Esophagus mucosa (tissue), 1 donor: ENCODE measurements at places on chromosomes 5 and 9. TPM values are rescaled to one million over a fixed set of nuclear protein-coding genes. Genes with fewer than 3 reads are reported as not detected.

LCNL1 gene
- total RNA-seq, result 0.20 TPM

ADCY2 gene
- total RNA-seq, result 0.12 TPM

- ATAC-seq, result peak; percentile 21
These were observed 422 bp upstream of the TRIM32 start for GRCh38 chr9:116686693-116687073.

DNA sequence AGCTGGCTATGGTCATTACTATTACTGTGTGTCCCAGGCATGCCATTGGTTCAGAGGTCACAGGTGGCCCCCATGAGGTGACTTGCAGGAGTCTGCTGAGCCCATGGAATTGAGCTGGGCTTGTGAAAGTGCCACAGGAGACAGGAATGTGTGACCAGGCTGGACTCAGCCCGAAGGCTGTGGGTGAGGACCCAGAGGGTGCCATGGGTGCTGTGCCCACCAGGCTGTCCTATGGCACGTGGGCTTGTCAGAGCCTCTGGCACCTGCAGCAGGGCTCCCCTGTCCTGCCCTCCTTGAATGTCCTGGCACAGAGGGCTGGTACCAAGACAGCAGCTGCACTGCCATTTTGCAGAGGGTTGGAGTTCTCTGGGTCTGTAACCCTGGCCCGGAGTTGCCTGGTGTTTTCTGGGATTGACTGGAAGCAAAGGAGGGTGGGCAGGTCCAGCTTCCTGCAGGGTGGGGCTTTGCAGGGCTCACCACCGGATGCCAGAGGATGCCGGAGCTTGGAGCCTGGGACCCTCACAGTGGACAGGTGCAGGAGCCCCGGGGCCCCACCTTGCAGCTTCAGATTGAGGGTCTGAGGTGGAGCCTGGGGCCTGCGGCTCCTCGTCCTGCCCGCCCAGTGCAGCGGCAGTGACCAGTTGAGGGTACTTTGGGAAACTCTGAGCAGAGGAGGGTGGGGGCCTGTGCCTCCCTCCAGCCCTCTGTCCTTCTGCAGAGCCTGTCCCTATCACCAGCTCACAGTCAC, 14.2 kb downstream of the COL5A1 start:
- peak; percentile 14 for ATAC-seq

DNA sequence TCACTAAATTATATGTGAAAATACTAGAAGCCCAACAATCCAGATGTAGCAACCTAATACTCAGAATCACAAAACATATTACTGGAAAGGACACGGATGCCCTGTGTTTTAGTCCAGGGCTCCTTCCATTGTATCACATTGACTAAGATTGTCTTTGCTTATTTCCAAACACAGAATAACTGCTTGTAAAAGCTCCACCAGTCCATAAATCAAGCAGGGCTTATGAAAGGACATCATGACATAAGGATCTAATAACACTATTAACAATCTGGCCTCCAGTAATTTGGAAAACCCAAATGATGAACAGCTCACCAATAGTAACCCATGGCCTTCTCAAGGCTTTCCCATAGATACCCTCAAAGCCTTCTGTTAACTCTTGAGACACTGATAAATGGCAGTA, 39.8 kb downstream of the WDR41 start:
- ATAC-seq, result no peak

GRCh38 chr5:149665416-149666175, 64.5 kb upstream of the PPARGC1B start:
- ATAC-seq, result peak; percentile 7

GRCh38 chr9:71636143-71636839, 132.0 kb downstream of the CEMIP2 start:
- ATAC-seq, result no peak

DNA sequence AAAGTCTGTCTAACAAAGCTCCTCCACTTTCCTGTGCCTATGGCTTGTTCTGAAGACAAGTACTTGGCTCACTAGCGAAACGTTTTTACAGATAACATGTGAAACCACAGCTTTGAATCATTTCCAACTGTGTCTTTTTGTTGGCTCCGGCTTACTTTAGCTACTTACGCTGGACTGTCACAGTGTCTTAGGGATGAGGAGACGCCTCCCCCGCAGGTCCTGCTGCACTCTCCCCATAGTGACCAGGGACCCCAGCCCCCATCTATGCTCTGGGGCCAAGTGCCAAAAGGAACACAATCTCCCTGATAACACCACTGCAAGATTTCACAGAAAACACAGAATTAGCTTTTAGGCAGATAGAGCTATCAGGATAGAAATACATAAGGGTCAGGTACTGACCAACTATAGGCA, 219.1 kb downstream of the ADAMTS6 start:
- no peak for ATAC-seq
